Testis (tissue), 5 donors: ENCODE measurements at places on chromosomes 12 and 14. TPM values are rescaled to one million over a fixed set of nuclear protein-coding genes. Genes with fewer than 3 reads are reported as not detected.

GRCh38 chr12:48828293-48828692, 10.0 kb downstream of the CACNB3 start:
- no peaks in the 10 kb centered on the region for H3K36me3 ChIP-seq
- H3K27me3 ChIP-seq, result no peaks in the 10 kb centered on the region
- H3K4me3 ChIP-seq, result no peak overlapping the region
- DNase-seq, result no peak
- H3K27ac ChIP-seq, result no peak overlapping the region

- no peaks in the 10 kb centered on the region for H3K4me1 ChIP-seq
- no peaks in the 10 kb centered on the region for H3K27me3 ChIP-seq
- no peak overlapping the region for H3K4me3 ChIP-seq
- H3K27ac ChIP-seq, result no peak overlapping the region
- no peaks in the 10 kb centered on the region for H3K36me3 ChIP-seq
- no peak for DNase-seq
These were observed 57.2 kb upstream of the SCN8A start for GRCh38 chr12:51533799-51534198.

Gene KRT71
- total RNA-seq, result 0.12 TPM

GRCh38 chr12:29086325-29087271, 62.5 kb upstream of the FAR2 start:
- H3K27ac ChIP-seq, result no peak overlapping the region
- H3K4me1 ChIP-seq, result no peaks in the 10 kb centered on the region
- H3K36me3 ChIP-seq, result no peaks in the 10 kb centered on the region
- DNase-seq, result no peak
- H3K4me3 ChIP-seq, result no peak overlapping the region

DNA sequence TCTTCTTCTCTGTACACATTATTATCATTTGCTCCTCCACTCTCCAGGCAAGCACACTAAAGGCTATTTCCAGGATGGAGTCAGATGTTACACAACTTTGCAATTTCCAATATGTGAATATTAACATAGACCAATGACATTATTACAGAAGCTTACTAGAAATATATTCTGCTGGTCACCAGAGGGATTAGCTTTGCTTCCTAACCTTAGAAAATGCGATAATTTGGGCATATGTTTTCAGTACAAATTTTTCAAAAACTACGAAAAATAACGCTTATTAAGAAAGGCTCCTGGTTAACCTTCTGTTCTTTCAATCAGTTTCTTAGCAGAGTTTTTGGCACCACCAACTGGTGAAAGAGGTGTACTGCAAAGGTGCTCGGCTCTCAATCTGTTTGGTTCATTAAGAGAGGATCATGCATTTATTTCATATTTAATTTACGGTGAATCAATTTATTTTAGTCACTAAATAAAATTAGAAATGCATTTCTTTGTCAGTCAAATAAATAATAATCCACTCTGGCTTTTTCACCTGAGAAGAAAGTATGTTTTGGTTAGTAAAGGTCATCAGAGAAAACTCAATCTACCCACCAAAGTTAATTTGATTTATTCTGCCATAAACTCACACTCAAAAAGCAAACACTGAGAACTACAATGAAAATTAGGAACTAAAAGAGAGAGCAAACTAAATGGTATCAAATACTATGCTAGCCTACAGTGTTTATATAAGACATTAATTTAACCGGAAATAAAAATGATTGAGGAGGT, 39.2 kb downstream of the EFCAB11 start:
- DNase-seq, result peak; percentile 83
- H3K36me3 ChIP-seq, result no peaks in the 10 kb centered on the region
- H3K4me1 ChIP-seq, result no peaks in the 10 kb centered on the region
- H3K4me3 ChIP-seq, result no peak overlapping the region
- H3K27ac ChIP-seq, result no peak overlapping the region

GRCh38 chr12:31645924-31646323, 13.6 kb upstream of the ETFBKMT start:
- DNase-seq, result no peak
- H3K36me3 ChIP-seq, result no peaks in the 10 kb centered on the region
- H3K4me3 ChIP-seq, result no peak overlapping the region
- no peaks in the 10 kb centered on the region for H3K27me3 ChIP-seq
- no peak overlapping the region for H3K27ac ChIP-seq
- H3K4me1 ChIP-seq, result peaks cover 14% of the 10 kb centered on the region

GRCh38 chr14:94578712-94579111, 2.5 kb upstream of the SERPINA5 start:
- no peak for DNase-seq
- no peaks in the 10 kb centered on the region for H3K36me3 ChIP-seq
- peaks cover 19% of the 10 kb centered on the region for H3K4me1 ChIP-seq

GRCh38 chr14:57502586-57503254, 9.1 kb upstream of the CCDC198 start:
- H3K27me3 ChIP-seq, result no peaks in the 10 kb centered on the region
- H3K4me3 ChIP-seq, result no peak overlapping the region
- H3K36me3 ChIP-seq, result no peaks in the 10 kb centered on the region
- no peak overlapping the region for H3K27ac ChIP-seq
- peak; percentile 42 for DNase-seq

DNA sequence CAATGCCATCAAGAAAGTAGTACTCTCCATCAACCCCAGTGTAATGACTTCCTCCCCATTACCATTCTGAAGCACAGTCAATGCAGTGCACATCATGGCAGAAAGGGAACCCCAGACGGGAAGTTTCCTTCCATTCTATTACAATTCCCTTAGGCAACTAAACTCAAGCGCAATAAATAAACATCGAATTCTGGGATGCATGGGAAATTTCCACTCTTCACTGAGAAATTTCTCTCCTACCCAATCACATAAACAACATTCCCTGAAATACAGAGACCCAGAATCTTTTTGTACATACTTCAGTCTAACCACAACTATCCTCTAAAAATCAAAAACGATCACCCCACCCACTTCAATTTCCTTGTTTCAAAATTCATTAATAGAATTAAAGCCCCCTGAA, 20.0 kb downstream of the SARNP start:
- no peak overlapping the region for H3K27ac ChIP-seq
- no peak overlapping the region for H3K4me3 ChIP-seq
- DNase-seq, result no peak

DNA sequence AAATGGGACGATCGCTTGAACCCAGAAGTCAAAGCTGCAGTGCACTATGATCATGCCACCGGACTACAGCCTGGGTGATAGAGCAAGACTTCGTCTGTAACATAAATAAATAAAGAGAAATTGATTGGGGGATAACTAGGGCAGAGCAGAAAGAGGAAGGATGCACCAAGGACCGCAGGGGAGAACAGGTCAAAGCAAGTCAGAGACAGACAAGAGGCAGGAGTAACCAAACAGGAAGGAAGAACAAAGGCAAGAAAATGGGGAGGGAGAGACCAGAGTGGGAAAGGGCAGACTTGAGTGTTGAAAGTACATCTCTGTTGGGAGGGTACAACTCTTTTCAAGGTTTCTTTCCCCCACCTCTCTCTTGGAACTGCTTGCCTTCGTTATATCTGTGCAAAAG, 50.8 kb upstream of the ELK3 start:
- H3K36me3 ChIP-seq, result no peaks in the 10 kb centered on the region
- no peak overlapping the region for H3K4me3 ChIP-seq
- no peak for DNase-seq
- H3K27ac ChIP-seq, result no peak overlapping the region

DNA sequence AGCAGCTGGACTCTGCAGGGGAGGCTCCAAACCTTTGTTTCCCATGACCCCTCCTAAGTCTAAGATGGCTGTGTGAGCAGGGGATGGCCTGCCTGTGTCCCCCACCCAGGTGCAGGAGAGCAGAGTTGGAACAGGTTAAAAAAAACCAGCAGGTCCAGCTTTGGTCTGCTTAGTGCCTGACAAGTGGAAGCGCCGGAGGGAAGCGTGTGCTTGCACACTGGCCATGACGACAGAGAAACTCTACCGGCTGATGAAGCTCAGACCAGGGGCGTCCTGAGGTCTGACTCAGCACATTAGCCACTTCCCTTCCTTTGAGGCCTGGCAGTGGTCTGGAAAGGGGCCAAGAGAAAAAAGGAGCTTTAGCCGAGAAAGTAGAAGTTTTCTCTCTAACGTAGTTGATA, 280.1 kb downstream of the VRK1 start:
- H3K4me1 ChIP-seq, result no peaks in the 10 kb centered on the region
- H3K27me3 ChIP-seq, result no peaks in the 10 kb centered on the region
- H3K27ac ChIP-seq, result no peak overlapping the region
- H3K36me3 ChIP-seq, result no peaks in the 10 kb centered on the region
- peak; percentile 31 for DNase-seq

Gene CAPZA3
- 52.6 TPM for total RNA-seq

DNA sequence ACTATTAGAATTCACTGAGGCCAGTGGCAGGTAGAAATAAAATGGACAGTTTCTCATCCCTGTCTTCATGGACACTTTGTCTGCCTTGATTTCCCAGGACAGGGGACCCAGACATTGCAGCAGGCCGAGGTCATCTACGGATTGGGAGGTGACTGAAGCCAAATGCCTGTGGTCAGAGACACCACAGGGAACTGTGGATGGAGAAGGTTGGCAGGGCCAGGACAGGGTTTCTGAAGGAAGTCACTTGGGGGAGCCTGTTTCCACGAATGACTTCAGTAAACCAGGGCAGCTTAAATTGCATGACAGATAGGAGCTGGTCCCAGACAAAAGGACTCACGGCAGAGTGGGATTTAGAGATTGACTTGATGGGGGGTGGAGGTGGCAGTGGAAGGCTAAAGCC, 224.9 kb downstream of the NTF3 start:
- no peak overlapping the region for H3K27ac ChIP-seq
- H3K27me3 ChIP-seq, result no peaks in the 10 kb centered on the region
- no peaks in the 10 kb centered on the region for H3K36me3 ChIP-seq
- H3K4me3 ChIP-seq, result no peak overlapping the region
- no peaks in the 10 kb centered on the region for H3K4me1 ChIP-seq

DNA sequence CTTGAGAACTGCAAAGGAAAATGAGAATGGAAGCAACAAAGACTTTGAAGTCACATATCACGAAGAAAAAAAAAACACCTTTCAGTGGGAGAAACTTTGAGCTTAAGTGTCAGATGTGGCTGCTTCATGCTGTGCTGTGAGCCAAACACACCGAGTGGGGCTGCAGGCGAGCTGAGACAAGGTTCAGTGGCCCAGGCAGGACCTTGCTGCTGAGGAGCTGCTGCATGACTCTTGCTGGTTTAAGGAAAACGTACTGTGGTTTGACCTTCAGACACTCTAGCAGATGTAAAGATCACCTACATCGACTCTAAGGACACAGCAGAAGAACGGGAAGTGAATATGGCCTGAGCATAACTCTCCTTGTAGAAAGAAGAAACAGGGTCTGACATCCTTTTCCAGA, 118.1 kb upstream of the OR4E1 start:
- no peaks in the 10 kb centered on the region for H3K27me3 ChIP-seq
- H3K4me1 ChIP-seq, result no peaks in the 10 kb centered on the region
- no peaks in the 10 kb centered on the region for H3K36me3 ChIP-seq
- DNase-seq, result no peak
- H3K27ac ChIP-seq, result no peak overlapping the region

Gene KDM2B
- 54.9 TPM for total RNA-seq

- H3K4me1 ChIP-seq, result no peaks in the 10 kb centered on the region
- H3K36me3 ChIP-seq, result no peaks in the 10 kb centered on the region
- H3K4me3 ChIP-seq, result no peak overlapping the region
- no peak for DNase-seq
These were observed 465.7 kb downstream of the NOVA1 start for GRCh38 chr14:26132061-26132645.

DNA sequence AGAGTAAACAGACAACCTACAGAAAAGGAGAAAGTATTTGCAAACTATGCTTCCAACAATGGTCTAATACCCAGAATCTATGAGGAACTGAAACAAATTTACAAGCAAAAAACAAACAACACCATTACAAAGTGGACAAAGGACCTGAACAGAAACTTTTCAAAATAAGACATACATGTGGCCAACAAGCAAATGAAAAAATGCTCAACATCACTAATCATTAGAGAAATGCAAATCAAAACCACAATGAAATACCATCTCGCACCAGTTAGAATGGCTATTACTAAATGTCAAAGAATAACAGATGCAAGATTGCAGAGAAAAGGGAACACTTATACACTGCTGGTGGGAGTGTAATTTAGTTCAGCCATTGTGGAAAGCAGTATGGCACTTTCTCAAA, 125.8 kb downstream of the C12orf42 start:
- H3K27me3 ChIP-seq, result no peaks in the 10 kb centered on the region

Gene LUM
- 8.3 TPM for total RNA-seq

DNA sequence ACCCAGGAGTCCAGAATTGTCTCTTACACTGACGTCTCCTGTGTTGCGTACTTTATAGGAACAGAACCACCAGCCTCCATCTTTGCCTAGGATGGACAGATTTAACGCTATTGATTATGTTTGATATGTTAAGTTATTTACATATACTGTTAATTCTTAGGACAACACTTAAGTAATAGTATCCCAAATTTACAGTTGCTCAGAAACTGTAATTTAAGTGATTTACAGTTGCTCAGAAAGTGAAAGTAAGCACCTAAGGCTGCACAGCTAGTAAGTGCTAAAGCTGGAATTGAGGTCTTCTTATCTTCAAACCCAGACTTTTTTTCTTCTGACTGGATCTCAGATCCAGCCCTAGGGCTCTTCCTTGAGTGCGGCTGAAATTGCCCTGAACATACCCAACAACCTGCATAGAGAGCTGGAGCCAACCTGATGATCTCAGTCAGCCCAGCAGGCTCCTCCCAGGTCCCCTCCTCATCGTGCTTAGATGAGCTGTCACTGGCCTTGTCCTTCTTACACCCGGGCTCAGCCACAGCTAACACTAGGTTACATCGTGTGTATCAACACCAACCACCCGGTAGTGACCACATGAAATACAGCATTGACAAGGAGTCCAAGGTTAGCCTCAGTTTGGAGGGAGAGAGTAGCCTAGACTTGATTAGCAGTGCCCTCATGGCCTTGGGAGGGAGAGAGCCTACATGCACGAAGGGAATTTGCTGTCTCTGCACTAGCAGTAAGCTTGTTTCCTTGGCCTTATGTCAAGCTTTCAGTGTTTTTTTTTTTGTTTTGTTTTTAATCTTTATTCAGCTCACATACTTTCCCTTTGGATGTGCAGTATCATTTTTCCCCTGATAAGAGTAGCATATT, 111.1 kb upstream of the ARHGAP5 start:
- peak overlapping the region; percentile 53 for H3K27ac ChIP-seq
- no peak overlapping the region for H3K4me3 ChIP-seq
- DNase-seq, result peak; percentile 70
- no peaks in the 10 kb centered on the region for H3K36me3 ChIP-seq

GRCh38 chr14:97978341-97978740, 1181.2 kb downstream of the VRK1 start:
- H3K36me3 ChIP-seq, result no peaks in the 10 kb centered on the region
- no peaks in the 10 kb centered on the region for H3K27me3 ChIP-seq

- H3K4me1 ChIP-seq, result no peaks in the 10 kb centered on the region
- H3K36me3 ChIP-seq, result no peaks in the 10 kb centered on the region
- no peak overlapping the region for H3K27ac ChIP-seq
- no peaks in the 10 kb centered on the region for H3K27me3 ChIP-seq
- no peak for DNase-seq
These were observed 129.9 kb upstream of the GRIN2B start for GRCh38 chr12:14111230-14111865.

- DNase-seq, result no peak
- no peaks in the 10 kb centered on the region for H3K4me1 ChIP-seq
- H3K27ac ChIP-seq, result no peak overlapping the region
- H3K36me3 ChIP-seq, result no peaks in the 10 kb centered on the region
- H3K27me3 ChIP-seq, result no peaks in the 10 kb centered on the region
- H3K4me3 ChIP-seq, result no peak overlapping the region
These were observed 19.4 kb upstream of the RTRAF start for GRCh38 chr14:51969852-51970540.
